ENCODE measurements at places on chromosomes 2 and 18.

DNA sequence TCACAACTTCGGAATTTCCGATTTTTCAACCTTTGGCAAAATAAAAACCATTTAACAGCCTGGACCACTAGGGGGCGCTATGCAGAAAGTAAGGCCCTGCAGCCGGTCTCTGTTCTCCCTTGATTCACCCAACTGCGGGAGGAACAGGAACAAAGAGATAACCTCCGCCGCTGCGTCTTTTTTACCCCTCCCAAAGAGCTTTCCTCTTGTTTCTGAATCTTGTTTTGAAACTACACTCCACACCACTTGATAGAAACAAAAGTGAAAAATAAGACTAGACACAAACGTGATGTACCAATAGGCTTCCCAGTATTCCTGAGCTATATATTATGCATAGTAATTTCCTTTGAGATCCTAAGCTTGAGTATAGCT is 231.2 kb downstream of the MYO3B start:
- DNase-seq, result peak; percentile 69

DNA sequence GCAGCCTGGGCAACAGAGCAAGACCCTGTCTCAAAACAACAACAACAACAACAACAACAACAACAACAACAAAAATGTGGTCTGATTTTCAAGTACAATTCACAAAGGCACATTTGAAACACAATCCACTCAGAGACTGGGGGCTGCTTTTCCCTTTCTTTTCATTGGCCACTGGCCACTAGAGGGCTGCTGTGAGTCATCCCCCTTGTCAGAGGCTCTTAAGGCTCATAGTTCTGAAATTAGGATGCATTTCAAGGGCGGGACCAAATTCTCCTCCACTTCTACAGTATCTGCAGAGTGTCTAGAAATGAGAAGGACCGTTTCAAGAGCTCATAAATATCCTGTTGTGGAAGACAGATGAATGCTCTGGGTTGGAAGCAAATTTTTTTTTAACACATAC is 285.4 kb downstream of the NRXN1 start:
- no peak for DNase-seq

DNA sequence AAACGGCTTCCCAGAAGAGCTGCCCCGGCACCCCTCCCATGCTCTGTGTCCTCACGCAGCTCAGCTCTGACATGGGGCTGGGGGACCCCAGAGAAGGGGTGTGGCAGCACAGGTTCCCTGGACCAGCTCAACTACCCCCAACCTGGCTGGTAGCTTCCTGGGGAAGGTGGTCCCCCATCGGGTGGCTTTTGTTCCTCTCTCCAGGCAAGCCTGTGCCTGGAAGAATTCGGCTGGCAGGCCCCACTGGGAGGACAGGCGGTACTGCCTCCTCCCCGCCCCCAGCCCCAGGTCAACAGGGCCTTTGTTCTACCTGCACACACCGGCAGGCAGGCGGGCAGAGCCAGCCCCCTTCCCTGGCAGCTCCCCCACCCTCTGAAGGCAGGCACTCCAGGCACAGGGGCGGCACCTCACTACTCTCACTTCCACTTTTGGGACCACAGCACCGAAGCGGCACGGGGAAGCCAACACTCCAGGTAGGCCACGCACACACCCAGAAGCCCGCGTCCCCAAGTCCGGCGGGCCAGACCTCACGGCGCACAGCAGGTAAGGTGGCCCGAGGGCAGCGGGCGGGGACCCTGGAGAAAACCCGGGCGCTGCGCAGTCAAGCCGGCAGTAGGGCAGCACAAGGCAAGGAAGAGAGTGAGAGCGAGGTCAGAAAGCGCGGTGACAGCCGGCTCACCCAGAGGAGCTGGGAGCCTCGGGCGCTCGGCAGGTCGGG is 1.3 kb downstream of the HS6ST1 start:
- DNase-seq, result peak; percentile 17

GRCh38 chr2:55000341-55000740 is 49.9 kb downstream of the RTN4 start:
- DNase-seq, result no peak

DNA sequence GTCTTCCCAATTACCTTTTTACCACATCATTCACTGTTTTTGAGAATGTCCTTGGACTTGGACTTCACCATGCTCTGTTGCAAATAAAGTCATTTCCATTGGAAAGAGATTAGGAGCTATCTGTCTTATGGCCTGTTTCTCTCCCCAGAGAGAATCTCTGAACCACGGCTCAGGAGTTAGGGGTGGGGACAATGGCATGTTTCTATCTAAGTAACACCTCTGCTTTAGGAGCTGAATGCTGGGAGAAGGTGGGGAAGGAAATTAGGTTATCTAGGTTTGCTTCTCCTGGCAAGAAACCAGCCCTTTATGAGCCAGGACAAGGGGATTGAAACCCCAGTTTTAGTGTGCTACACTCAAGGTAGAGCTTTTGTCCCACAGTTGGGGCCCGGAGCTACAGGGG is 86.3 kb downstream of the AGPS start:
- no peak for DNase-seq

DNA sequence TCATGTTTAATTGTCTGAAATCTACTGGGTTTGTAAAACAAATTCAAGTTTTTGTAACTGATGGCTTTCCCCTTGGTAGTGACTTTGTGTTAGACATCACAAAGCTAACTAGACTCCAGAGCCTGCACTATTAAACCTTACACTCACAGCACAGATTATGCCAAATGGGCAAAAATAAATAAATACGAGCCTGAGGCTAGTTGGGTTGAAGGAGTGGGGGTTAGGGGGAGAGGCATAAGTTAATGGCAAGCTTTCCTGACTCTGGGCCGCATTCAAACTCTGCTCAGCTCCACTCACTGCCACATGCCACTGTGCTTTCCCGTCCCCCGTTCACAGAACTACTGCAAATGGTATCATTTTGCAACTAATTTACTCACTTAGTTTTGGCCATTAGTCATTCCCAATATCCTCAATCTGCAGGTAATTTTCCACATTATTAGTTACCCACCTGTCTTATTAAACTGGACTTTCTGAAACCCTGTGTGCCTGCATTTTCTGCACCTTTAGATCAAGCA is 1079.9 kb upstream of the PIK3C3 start:
- no peak for DNase-seq

DNA sequence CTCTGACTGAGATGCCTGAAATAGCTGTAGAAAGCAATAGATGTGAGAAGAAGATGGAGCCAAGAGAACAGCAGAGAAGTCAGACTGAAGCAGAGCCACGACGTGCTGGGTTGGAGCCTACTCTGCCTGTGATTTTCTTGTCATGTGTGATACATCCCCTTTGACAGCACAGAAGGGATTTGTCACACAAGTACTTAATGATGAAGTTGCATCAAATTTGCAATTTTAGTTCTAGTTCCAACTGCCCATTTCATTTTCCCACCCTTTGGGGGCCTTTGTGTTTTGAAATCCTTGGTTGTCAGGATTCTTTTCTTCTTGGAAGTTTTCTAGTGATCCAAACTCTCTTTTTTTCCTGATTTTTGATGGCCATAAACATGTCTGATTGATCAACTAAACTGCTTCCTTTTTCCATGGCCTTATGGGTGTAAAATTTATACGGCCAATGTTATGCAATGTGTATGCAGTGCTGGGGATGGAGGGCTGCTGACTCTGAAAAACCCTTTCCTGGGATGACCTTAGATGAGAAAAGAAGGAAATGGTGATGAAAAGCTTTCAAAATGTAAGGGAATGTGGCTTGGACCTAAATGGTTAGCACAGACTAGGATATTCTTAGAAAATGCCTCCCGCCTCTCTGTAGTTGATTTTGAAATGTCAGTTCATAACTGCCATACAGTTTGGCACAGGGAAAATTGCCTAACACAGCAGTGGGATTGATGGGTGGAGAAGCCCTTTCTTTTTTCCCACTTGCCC is 9.6 kb upstream of the B3GNT2 start:
- DNase-seq, result no peak

GRCh38 chr2:237336131-237336530 is 77.8 kb downstream of the COL6A3 start:
- no peak for DNase-seq

DNA sequence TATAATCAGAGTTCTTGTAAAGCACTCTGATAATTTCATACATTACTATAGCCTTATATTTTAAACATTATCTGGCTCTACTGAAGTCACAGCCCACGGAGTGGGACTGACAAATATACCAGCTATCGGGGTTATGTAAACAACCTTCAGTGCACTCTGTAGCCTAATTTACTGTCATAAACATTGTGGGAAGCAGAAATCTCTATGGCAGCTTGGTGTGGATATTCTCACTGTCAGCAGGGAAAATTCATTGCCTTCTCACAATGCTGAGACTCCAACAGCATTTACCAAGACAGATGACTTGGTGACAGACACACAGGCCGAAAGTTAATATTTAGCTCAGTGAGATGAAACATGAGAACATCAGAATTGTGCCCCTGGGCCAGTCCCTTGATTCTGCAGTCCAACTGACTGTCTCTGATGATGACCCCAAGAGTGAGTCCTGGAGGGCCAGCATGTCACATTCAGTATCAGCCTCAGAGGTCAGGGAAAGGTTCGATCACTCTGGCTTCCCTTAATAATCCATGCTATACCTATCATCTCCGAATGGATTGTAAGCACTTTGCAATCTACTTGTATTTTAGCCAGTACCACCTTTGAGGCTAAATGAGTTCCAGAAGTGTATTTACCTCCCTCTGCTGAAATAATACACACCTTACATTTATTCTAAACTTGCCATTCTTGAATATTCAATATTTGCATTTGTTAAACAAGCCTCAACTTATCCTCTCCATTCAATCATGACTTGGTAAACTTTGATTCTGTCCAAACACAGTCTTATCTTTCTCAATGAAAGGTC is 146.2 kb upstream of the OSR1 start:
- DNase-seq, result no peak

DNA sequence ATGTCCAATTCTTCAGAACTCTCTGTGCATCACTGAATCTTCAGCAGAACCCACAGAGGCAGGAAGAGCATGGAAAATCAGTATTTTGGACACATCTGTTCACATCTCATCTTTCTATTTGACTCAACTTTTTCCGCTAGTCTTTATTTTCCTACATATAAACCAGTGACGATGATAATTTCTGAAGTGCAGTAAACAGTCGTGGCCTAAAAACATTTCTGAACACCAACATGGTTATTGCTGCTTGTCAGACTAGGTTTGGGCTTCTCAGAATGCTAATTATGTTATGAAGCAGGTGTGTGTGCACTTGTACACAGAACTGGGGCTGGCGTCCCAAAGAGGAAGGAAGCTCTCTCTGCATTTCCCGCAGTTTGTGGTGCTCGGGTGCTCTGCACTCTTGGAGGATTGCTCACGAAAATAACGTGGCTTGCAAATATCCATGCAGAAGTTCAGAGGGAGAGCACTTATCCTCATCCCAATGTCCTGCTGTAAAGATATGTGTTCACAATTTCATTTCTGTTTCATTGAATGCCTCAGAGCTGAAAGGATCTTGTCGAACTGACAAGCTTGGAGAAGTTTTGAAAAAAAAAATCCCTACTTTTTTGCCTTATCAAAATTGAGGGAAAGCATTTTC is 50.8 kb downstream of the EDAR start:
- no peak for DNase-seq

DNA sequence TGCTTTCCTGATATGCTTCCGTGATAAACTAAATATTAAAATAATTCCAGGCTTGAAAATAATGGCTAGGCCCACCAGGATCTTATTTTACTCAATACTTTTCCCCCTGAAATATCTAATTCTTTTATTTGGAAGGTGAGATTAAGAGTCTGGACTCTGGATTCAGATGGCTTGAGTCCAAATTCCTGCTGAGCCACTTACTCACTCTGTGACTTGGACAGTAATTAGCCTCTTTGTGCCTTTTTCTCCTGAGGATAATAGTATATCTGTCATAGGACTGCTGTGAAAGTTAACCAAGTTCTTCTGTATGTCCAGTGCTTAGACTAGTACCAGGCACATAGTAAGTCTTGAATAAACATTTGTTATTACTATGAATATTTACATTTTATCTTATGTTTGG is 127.3 kb upstream of the ERBB4 start:
- no peak for DNase-seq

DNA sequence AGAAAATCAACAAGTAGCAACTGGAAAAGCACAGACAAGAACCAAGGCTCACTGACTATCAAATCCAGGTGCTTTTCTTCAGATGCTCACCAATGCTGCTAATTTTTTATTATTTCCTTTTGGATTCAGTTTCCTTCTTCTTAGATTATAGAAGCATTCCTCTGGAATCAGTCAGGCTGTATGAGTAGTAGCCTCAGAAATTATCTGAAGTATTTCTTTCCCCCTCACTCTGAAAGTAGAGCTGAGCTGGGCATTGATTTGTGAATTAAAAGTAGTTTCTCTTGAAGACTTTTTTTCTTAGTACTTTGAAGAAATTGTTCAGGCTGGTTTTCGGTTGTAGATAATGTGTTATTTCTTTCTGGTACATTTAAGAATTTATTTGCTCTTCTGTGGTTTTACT is 273.7 kb downstream of the NOL4 start:
- no peak for DNase-seq

DNA sequence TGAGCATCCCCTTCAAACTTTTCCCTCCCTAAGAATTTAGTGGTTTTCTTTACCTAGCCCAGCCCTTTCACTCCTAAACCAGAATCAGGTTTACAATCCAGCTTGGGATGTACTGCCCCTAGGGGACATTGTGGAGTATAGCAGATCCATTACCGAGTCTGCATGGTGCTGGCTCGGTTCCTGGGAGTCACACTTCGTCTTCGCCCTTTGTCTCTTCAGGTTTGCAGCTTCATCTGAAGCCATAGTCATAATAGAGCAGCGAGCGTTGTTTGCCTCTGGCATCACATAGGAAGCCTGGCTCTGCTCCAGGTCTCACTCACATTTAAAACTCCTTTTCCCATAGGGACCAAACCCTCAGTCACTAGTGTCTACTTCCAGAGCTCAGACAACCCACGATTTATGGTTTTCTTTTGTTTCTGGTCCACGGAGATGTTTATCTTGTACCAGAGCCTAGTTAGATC is 16.8 kb upstream of the LYPD6 start:
- peak; percentile 73 for DNase-seq

- no peak for DNase-seq
Observed at GRCh38 chr2:168450171-168450570, 5.9 kb upstream of the CERS6 start.

DNA sequence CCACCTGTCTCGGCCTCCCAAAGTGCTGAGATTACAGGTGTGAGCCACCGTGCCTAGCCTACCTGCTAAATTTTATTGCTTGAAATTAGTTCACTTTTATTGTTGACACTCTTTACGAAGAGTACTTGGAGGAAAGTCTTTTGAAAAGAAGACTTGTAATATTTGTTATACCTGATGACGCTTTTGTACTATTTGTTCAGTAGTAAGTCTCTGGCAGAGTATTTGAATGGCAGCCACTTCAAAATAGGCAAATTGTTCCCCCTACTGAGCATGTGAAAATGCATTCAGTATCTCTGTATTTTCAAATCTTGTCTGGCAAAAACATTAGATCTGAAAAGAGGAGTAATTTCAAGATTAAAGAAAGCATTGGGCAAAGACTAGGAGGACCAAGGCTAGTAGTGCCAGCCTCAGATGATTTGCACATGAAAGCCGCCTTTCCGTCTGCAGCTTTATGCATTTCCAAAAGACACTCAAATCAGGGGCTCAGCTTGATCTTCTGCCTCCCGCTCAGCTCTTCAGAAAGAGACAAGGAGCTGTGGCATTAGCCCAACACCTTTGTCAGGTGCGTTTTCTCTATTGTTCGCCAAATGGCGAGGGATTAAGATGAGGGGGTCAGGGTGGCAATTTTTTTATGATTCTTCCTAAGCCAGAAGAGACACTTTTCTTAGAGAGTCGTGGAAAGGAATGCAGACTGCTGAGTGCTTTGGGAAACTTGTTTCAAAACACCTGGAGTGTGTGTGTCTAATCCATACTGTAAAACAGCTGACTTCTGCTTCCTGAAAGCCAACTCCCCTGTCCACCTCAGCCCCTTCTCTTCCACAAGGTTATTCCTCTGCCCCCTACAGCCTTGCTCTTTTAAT is 18.8 kb upstream of the FOXI3 start:
- no peak for DNase-seq

Data from AG20443 (cell line).